ENCODE measurements at places on chromosomes 11 and 22.

DNA sequence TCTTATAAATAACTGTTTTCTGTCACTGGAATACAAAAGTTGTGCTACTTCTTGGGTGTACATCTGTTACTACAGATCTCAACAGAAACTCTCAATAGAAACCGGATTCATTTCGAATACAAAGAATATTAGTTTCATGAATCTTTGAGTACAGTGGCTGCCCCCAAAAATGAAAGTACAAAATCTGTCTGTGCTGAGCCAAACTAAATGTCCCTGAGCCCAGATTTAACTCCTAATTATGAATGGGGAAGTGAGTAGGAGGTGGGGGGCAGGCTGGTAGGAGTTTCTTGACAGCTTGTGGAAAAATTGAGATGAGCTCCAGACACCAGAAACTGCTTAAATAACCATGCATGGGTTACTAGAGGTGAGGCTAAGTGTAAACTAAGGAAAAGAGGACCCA lies 41.6 kb downstream of the PITPNB start:
- no peak for DNase-seq

GRCh38 chr11:34601609-34602008 lies 19.3 kb upstream of the EHF start:
- DNase-seq, result no peak

GRCh38 chr22:39242595-39243438 lies 2.0 kb downstream of the PDGFB start:
- no peak for DNase-seq

GRCh38 chr22:31952472-31952871 lies 8.1 kb downstream of the YWHAH start:
- peak; percentile 85 for DNase-seq

DNA sequence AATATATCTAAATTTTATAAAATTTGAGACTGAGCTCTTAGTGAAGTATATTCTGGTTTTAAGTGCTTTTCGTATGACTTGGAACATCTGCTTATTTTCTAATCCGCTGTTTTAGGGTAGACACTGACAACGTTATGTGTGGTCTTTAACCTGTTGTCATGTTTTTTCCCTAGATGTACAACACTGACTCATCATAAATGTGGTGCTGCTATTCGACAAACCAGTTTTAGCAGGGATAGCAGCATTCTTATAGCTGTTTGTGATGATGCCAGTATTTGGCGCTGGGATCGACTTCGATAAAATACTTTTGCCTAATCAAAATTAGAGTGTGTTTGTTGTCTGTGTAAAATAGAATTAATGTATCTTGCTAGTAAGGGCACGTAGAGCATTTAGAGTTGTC lies 23.8 kb upstream of the HIKESHI start:
- DNase-seq, result no peak

DNA sequence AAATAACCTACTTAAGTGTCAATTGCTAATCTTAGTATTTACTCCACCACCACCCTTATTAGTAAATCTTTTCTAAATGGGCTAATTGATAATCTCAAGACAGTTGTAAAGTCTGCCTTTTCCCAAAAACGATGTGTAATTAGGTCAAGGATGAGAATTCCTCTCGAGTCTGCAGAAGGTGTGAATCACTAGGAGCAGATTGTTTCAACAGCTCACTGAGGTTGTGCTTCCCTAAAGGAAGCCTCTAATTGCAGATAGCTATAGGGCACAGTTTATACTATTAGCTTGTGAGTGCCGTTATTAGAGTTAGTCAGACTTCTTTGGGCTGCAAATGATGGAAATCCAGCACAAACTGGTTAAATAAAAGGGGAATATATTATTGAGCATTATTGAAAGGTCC lies 84.9 kb downstream of the C11orf91 start:
- DNase-seq, result no peak

- DNase-seq, result no peak
Observed at GRCh38 chr11:61874853-61875252, 16.5 kb downstream of the FADS3 start.

DNA sequence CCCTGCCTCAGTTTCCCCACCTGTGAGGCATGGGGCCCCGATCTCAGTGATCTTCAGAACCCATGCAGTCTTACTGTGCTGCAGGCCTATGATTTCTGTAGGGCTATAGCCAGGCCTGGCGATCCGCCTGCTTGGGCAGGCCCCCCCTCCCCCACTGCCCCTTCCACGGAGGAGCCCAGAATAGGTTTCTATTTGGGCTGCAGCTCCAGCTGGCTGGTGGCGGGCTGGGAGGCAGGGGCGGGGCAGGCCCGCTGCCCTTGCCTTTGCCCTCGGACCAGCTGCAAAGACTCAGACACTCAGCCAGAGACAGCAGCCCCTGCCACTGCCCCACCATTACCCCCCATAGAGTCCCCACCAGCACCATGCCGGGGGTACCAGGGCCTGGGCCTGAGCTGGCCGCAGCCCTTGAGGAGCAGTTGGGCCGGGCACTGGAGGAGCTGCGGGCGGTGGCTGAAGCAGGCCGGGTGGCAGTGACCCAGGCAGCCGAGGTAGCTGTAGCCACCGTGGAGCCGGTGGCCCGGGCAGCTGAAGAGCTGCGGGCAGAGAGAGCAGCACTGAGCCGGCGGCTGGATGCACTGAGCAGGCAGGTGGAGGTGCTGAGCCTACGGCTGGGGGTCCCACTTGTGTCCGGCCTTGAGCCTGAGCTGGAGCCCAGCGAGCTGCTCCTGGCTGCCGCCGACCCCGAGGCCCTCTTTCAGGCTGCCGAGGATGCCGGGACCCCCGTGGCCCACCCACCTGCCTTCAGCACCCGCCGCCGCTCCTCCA lies 12.2 kb downstream of the SMTN start:
- DNase-seq, result no peak

DNA sequence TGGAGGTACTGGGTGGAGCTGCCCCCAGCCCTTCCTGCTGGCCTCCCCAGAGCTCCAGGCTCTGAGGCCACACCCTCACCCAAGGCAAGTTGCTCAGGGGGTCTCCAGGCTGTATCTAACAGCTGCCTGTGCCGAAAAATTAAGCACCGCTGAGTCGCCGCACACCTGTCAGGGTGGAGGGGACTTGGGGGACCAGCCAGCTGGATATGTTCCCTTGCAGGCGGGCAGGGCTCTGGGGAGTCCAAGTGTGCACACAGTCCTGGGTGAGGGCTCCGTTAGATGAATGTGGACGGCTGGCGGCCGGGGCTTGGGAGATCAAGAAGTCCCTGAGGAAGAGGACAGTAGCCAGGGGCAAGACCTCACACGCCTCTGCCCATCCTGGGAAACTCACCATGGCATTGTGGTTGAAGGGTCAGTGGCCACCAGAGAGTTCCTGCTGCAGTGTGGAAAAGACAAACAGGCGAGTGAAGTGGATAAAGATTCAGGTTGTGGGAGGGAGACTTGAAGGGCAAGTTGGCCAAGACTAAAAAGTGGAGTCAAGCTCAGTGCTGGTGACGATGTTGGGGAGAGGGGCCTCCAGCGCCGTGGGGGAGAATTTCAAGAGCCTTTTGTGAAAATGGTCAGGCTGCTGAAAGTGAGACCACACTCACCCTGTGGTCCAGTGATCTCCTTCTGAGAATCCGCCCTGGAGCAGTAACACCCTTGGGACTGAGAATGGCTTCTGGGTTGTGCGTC lies 69.6 kb downstream of the CDKN1C start:
- DNase-seq, result no peak

DNA sequence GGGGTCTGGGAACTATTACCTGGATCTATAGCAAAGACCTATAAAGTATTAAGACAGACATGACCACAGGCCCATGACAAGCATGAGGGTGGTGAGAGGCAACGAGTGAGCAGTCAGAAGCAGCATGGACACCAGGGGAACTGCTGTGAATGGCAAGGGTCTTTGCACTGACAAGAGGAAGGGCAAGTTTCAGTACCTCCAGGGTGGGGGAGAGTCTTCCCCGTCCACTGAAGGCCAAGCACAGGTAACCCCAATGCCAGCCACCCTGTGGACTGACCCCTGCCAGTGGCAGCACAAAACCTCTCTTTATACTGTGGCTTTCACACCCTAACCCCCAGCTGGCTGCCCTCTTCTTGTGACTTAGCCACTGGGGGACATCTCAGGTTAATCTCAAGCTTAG lies 55.5 kb downstream of the CHST1 start:
- no peak for DNase-seq

DNA sequence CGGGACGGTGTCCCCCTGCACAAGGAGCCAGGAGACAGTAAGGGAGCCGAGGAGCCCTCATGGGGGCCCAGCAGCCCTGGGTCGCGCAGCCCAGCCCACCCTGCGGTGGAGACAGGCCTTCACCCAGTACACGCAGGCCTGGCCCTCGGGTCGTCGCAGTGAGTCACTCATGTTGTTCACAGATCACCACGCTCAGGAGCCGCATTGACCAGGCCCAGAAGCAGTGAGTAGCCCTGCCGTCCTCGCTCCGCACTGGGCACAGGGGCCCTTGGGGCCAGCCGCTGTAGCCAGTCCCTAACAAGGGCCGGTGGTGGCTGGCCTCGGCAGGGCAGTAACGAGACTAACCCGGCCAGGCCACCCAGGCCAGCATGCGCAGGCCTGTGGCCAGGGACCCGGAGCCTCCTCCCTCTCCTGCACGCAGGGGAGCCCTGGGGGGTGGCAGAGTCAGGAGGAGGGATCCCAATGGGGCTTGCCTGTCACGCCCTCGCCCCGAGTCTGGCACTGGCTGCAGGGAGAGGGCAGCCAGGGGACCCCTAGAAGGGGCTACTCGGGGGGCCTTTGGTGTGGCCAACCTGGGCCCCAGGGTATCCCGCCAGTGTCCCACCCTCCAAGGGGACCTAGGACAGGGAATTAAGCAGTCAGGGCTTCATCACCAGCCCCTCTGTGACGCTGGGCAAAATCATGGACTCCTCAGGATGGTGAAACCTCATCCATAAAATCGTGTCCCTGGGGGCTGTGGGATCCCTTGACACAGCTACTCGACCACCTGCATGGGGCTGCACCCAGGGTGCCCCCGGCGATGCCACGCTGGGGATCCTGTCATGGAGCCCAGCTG lies 10.1 kb upstream of the MRPL23 start:
- DNase-seq, result no peak

- no peak for DNase-seq
Observed at GRCh38 chr11:68980776-68981065, at the start of gene MRGPRD. Gene MRGPRD, minus strand, starts transcription at chr11:68980986. Its CDS starts 0 bp downstream, at chr11:68980986.

DNA sequence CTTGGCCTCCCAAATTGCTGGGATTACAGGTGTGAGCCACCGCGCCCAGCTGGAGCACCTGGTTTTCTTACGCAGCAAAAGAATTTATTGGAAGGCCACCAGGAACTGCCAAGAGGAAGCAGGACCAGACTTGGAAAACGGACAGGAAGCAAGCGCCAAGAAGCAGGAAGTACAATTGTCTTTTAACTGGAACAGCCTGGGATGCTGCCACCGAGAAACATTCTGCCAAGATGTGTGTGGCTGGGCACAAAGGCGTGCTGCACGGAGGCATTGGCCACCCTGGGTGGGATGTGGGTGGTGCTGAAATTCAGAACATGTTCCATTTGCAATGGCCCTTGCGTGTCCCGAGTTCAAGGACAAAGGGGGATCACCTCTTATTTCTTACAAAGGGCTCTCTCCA lies 15.4 kb downstream of the SLC3A2 start:
- DNase-seq, result no peak

GRCh38 chr11:86301742-86302091 lies 323 bp upstream of the HIKESHI start:
- DNase-seq, result no peak

- no peak for DNase-seq
Observed at GRCh38 chr11:100903284-100903683, 216.2 kb downstream of the ARHGAP42 start.

DNA sequence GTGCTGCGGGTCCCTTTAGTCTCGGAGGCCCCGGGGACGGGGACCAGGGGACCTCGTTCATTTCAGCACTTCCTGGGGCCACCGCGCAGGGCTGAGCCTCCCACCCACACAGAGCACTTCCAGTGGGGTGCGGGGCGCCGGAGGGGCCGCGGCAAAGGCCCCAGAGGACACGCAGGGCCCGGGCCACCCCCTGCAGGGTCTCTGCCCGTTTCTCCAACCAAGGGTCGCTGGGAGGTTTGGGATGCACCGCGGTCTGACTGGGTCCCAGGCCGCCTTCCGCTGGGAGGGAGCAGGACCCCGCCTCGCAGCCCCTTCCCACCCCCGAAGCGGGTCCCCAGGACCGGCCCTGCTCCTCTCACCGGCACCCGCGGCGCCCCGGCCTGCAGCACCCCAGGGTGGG lies 37.5 kb downstream of the TOLLIP start:
- DNase-seq, result no peak

DNA sequence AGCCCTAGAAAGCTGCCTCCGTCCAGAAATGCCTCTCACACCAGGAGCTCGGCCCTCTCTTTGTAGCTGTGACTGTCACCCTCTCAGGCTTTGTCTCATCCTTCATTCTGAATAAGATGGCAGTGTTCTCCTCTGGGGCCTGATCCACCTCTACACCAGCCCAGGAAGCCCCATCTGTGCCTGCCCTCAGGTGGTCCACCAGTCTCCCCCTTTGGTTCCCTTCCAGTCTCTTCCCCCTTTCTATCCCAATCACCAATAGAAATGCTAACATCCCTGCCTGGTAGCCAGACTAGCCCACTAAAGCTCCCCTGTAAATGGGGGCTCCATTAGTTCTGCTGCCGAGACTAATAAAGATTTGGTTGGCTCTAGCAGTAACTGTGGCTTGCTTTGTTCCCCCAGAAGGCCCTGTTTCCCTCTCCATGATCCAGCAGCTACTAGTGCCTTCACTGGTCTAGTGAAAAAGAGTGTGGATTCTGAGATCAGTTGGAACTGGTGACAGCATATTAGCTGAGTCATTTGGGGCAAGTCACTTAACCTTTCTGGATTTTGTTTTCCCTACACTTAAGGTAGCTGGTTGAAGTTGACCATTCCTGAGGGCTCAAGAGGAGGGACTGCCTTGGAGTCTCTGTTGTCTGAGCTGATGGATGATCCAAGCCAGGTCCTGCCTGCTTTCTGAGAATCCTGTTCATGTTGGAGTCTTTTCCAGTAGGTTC lies 16.2 kb downstream of the PLEKHB1 start:
- DNase-seq, result peak; percentile 20

GRCh38 chr11:87451395-87451794 lies 413.7 kb downstream of the TMEM135 start:
- peak; percentile 23 for DNase-seq

GRCh38 chr11:102972853-102973252 lies 17.3 kb upstream of the MMP13 start:
- no peak for DNase-seq
